ENCODE measurements at places on chromosomes 5 and 9.

- DNase-seq = no peak
These were observed 19.0 kb downstream of the ABL1 start for GRCh38 chr9:130854092-130854491.

GRCh38 chr5:159061834-159062474 is 37.8 kb downstream of the EBF1 start:
- no peak for DNase-seq

DNA sequence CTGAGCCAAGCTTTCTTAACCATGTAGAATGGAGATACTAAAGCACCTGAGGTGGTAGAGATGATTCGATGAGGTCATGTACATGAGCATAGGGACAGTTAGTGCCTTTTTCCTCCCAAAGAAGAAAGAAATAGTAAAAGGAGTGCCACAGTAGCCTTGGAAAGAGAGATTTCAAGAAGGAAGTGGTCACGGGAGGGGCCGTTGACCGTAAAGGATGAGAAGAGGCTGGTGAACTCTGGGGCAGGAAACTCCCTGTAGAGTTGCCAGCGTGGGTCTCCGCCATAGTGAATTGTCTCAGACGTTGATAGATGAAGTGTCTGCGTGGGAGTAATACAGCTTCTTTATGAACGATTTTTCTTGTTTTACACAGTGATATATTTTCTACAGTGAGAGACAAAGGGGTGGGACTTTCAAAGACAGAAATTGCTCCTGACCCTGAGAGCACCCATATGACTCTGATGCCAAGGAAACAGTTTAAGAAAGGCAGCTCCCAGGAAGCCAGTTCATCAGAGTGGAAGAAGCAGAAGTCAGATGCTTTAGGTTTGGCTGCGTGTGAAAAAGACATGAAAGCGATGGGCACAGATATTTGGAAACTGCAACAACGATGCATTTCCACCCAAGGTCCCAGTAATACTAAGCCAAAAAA is 41.3 kb downstream of the UGCG start:
- DNase-seq = peak; percentile 48

DNA sequence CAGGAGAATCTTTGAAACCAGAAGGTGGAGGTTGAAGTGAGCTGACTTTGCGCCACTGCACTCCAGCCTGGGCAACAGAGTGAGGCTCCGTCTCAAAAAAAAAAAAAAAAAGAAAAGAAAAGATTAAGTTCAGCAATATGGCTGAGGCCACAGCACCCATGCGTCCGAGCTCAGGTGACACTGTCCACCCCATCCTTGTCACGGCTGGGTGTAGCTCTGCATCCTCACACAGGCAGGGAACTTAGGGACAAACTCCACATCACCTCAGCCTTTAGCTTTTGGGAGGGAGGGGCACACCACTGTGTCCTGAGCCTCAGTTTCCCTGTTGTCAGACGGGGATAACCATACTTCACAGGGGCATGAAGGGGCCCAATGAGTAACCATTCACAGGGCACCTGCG is 15.5 kb downstream of the FGD3 start:
- no peak for DNase-seq
